AML-193 (cell line): ENCODE measurements at places on chromosomes 1 and 21.

GRCh38 chr1:244952940-244953339 lies 88.6 kb upstream of the HNRNPU start:
- DNase-seq = no peak

GRCh38 chr1:230828421-230828820 lies 39.9 kb downstream of the C1orf198 start:
- no peak for DNase-seq

DNA sequence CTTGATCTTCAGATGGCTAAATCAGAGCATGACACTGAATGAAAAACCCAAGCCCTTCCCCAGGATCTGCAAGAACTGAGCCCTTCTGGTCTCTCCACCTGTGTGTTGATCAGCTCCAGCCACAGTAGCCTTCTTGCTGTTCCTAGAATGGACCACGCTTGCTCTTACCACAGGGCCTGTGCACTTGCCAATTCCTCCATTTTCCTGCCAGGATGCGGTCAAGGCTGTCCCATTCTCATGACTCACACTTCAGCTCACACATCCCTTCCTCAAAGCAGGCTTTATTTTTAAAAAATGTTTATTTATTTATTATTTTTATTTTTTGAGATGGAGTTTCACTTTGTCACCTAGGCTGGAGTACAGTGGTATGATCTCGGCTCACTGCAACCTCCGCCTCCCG lies 43.6 kb upstream of the GRHL3 start:
- DNase-seq = no peak

DNA sequence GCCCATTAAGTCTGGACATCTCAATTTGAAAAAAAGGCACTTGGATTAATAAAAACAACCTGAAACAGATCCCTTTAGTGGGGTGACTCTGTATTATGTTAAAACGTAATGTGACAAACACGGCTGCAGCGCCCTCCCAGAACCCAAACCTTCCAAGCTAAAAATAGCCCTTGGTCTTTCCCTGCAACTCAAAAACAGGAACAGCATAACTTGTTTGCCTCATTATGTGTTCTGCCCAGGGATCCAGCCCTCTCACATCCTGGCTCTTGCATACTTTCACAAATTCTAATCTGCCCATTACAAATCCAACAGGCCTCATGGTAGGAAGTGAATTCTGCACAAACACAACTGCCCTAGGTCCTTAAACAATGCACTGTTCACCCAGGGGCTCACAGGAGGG lies 94.7 kb upstream of the GADD45A start:
- no peak for DNase-seq

DNA sequence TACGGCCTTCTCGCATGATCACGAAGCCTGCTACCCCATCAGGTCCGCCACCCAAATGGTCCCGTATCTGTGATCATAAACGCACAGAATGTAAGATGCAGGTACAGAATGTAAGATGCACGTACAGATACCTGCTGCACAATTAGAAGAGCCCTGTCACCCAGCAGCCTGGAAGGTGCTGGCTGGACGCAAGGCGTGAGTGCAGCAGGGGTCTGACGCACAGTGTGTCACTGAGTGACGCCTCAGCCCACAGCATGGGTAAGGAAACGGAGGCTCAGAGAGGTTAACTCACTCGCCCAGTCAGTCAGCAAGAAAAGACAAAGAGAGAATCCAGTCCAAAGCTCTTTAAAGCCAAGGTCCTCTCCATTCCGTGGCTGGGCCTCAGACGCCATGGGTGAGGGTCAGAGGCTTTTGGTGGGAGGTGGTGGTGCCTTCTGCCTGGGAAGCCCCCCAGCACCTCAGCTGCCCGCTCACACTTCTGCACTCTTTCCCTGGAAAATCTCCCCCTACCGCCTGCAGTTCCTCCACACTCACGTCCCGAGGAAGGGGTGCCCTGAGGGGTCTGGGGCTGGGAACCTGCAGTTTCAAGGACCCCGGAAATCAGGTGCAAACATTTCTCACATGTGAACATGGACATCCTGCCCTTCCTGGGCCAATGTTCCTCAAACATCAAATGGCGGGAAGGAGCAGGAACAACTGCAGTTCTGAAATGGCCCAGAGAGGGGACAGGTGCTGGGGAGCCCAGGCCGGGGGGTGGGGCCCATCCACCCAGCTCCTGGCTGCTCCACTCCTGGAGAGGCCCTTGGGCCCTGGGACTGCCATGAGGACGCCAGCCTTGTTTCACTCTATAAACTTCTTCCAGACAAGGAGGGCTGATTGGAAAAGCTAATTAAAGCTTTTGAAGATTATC lies 59.4 kb downstream of the SLC66A1 start:
- no peak for DNase-seq

- no peak for DNase-seq
These were observed 34.7 kb upstream of the L1TD1 start for GRCh38 chr1:62159940-62160348.
